Stimulated activated CD4-positive, alpha-beta T cell treated with anti-CD3 and anti-CD28 coated beads, Interleukin-12 subunit alpha, Interleukin-12 subunit beta, amount 100 ng/mL, for 4 hours (primary cell): ENCODE measurements at places on chromosomes 12 and 14.
A peak's percentile ranks its signal among the peaks of the same experiment; 100 is the strongest.

- DNase-seq = no peak
Measured at GRCh38 chr14:71563492-71564153, 368.6 kb upstream of the RGS6 start.

DNA sequence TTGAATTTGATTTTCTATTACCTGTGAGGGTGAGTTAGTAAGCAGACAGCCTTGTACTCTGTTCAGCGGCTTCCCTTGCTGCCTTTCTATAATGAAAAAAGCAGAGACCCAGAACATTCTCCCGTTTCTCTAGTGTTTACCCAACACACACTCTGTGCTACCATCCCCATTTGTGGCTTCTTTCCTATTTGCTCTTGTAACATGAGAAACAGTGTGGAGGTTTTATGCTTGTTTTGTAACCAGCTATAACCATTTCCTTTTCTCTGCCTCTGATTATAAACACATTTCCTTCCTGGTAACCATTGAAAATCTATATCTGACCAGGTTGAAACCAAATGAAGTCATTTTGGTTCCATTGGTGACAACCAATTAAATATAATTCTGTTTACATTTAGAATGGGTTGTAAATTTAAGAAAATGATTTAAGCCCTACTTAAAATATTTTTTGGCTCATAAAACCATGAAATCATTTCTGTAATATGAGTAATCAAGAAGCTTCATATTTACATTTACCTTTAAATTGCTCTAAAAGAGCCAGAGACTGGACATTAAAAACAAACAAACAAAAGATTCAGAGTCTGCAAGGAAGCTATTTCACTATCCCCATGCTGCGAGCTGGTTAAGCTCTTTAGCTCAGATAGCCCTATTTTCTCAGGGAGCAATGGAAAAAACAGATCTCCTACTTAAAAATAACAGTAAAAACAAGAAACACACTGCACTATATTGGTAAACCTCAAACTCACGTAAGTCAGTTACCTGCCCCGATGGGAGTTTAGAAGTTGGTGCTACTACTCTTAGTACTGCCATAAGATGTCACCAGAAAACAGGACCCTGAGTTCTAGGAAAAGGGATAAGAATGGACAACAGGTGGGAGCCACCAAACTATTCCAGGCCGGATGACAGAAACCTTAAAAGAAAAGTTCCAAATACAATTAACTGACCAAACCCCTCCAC is 206.5 kb upstream of the EEA1 start:
- no peak for DNase-seq

DNA sequence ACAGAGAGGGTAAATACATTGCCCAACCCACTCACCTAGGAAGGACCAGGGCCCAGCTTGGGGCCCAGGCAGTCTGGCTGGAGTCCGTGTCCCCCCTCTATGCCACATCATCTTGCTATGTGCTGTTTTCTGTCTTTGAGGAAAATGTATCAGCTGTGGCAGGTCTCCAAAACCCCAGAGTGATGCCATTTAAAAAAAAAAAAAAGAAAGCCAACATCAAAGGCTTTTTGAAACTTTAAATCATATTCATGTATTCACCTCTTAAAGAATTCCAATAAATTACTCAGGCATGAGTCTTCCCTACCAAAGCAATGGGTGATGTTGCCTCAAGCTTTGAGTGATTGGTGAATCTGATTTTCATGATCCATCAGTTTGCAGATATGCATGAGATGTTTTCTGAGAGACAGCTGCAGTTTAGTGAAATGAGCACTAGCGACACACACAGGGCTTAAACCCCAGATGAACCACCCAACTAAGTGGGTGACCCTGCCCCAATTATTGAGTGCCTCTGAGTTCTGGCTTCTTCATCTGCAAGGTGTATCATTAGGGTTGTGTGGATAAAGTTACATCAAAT is 6.1 kb downstream of the KRT81 start:
- no peak for DNase-seq

GRCh38 chr12:69837191-69837590 is 12.2 kb downstream of the MYRFL start:
- no peak for DNase-seq

DNA sequence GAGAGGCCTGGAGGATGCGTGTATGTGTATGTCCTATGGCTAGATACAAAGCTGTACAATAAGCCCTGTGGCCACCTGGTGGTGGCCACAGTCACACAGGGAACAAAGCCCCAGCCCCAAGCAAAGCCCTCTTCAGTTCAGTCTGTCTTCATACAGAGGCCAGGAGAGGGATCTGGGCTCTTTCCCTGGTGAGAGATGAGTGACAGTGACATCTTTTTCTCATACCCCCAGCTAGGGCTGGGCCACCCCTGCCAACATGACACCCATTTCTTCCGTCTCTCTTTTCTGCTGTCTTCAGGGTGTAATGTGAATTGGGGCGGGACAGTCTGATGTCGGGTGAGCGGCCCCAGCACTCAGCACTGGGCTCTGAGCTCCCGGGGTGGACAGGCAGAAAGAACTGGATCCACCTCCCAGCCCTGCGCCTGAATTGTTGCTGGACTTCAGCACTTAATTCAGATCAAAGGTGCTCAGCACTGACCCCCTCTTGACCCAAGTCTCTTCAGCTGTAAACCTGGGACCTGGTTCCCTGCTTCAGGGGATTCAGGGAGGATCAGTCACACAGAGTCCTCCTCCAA is 59.8 kb downstream of the SERPINA3 start:
- DNase-seq = no peak

DNA sequence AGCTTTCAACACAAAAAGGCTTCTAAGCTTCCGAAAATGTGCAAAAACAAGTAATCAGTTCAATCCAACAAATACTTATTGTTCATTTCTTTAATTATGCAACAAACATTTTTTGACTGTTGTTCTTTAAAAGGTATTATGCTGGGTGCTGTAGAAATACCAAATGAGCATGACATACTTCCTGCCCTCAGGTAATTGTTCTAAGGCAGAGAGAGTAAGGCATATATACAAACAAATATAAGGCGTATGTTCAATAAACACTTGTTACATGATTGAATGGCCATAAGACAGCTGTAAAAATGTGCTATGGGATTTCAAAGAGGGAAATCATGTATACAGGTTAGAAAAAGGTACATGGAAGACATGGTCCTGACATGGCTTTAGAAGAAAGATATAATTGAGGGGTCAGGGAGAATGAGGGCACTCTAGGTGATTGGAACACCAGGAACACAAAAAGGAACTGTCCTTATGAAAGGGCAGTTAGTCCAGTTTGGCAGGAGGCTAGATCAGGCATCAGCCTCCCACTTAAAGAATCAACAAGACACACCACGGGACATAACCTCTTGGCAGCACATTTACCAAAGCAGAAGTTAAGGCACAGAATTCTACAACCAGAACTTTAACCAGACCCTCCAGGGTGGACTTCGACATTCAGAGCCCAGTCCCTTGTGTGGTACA is 135.8 kb upstream of the SCAF11 start:
- no peak for DNase-seq

GRCh38 chr12:101459642-101460346 is 15.3 kb upstream of the SPIC start:
- DNase-seq = no peak

GRCh38 chr12:116759783-116760621 is 21.9 kb downstream of the RNFT2 start:
- peak; percentile 16 for DNase-seq

- peak; percentile 84 for DNase-seq
Measured at GRCh38 chr12:121712461-121713256, at the start of gene TMEM120B. TSS of gene TMEM120B (plus strand) at chr12:121712752. CDS start at chr12:121712896, 144 bp downstream.

DNA sequence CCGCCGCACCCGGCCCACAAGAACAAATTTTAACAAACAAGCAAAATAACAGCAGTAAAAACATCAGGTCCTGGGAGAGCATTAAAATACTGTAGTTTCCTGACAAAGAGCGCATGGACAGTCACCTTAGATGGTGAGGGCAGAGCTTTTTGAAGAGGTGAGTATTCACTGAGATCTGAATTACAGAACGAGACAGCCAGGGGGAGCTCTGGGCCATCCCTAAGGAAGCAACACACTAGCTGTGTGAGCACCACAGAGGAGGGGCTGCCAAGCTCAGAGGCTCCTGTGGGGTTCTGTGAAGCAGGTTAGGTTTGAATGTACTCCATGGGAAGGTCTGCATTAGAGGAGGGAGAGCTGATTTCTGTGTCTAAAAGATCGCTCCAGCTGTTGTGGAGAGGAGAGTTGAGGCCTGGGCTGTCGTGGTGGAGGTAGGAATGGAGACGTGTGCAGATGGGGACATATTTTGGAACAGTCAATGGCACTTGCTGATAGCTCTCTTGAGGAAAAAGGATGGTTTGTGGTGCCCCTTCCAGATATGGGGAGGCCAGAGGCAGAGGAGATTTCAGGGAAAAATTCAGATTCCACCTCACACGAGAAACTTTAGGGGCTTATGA is 72.9 kb downstream of the TRAFD1 start:
- peak; percentile 37 for DNase-seq
